ENCODE measurements at places on chromosomes 2 and 18.
A peak's percentile ranks its signal among the peaks of the same experiment; 100 is the strongest.

DNA sequence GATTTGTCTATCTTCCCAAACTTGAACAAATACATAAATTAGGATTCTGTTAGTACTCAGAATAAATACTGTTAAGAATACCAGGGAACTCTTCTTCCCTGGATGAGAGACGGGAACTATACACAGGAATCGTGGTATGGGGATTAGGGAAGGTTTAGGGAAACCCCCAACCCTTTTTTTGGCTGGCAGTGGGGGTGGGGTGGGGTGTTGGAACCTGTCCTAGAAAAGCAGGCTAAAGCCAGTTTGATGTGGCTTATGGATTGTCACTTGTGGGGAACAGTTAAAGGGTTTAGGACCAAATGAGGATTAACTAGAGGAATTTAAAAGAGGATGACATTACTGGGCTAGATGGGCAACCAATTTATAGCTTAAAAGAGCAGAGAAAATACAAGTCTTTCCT is 1.8 kb downstream of the SLC4A10 start:
- DNase-seq, result no peak

GRCh38 chr2:215022910-215023309 is 115.5 kb downstream of the ABCA12 start:
- DNase-seq, result no peak

DNA sequence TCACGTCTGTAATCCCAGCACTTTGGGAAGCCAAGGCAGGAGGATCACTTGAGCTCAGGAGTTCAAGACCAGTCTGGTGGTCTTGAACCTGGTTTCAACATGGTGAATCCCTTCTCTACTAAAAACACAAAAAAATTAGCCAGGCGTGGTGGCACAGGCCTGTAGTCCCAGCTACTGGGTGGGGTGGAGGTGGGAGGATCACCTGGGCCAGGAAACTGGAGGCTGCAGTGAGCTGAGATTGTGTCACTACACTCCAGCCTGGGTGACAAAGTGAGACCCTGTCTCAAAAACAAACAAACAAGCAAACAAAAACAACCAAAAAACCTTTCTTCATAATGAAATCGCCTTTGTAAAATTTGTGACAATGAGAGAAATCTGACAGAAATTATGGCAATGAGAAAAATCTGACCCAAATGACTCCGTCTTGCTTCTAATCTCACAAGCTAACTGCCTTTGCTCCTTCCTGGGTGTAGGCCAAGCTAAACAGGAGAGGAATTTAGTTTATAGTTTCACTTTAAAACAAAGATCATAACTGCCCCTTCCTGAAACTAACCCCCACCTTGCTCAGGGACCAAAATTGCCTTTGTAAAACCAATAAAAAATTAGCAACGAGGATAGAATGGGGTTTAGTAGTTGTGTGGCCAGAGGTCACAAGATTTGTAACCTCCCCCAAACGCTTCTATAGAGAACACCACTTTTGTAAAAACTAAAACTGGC is 60.7 kb upstream of the KIF5C start:
- DNase-seq, result no peak

DNA sequence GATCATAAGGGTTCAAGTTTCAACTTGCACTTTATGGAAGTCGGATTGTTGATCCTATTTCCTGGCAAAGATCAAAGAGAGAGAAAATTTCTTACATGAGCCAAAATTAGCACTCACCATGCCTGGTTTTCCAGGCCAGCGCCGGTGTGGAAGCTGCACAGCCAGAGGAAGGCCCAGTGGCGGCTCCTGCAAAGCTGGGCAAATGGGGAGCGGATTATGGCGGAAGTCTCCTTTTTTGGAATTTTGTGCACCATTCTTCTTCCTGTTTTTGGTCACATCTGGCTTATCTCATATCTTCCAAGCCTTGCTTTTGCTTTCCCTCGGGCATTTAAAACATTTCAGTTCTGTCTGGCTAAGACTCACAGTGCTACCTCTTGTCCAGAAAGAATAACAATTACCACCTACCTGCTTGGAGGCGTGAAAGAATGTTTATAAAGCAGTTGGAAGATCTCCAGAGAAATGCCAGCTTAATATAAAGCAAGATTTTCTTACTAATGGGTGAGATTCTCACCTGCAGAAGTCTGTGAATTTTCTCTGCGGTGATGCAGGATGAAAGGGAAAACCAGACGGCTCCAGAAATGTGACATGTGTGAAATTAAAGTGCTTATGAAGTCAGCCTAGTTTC is 94.3 kb downstream of the ASAP2 start:
- DNase-seq, result no peak

- peak; percentile 87 for DNase-seq
These were observed 19.6 kb downstream of the TUBB6 start for GRCh38 chr18:12327510-12328178.

DNA sequence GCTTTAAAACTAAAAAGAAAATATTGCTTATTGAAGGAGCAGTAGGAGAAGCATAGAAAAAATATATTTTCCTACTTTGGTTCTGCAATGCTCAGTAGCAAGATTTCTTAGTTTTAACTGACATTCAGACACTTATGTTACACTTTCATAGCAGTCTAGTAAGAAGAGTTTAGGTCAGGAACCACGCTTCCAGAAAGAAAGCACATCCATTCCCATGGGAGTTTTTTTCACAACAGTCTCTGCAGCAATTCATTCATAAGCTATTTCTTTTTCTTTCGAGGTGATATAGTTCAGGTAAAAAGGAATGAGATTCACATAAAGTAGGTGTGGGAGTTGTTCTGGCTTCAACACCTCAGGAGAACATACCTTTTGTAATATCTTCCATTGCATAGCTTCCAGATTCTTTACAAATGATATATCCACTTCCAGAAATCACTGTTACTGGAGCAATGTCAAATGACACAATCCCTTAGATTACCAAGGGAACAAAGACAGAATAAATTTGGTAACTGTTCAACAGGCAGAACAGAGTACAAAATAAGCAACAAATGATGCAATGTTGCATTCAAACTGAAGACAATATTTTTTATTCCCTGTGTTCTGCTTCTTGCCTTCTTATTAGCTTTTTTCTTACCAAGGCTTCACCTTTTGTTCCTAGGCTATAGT is 95.2 kb upstream of the GULP1 start:
- no peak for DNase-seq

DNA sequence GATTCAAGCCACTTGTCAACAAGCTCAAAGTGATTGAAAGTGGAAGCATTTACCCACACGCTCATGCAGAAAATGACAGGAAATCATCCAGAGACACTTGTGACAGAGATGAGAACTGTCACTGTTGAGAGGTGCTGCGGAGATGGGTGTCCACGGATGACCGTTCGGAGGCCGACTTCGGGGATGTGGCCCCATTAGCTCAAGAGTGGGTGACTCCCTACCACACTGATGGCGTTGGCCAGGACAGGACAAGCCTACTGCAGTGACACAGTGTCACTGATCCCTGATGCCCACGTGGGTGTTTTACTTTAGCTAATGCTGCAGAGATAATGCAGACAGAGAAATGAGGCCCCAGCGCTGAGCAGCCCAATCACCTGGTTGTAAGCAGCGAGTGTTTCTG is 81.5 kb upstream of the YWHAQ start:
- no peak for DNase-seq

GRCh38 chr18:49249521-49249920 is 210.9 kb downstream of the DYM start:
- peak; percentile 94 for DNase-seq

DNA sequence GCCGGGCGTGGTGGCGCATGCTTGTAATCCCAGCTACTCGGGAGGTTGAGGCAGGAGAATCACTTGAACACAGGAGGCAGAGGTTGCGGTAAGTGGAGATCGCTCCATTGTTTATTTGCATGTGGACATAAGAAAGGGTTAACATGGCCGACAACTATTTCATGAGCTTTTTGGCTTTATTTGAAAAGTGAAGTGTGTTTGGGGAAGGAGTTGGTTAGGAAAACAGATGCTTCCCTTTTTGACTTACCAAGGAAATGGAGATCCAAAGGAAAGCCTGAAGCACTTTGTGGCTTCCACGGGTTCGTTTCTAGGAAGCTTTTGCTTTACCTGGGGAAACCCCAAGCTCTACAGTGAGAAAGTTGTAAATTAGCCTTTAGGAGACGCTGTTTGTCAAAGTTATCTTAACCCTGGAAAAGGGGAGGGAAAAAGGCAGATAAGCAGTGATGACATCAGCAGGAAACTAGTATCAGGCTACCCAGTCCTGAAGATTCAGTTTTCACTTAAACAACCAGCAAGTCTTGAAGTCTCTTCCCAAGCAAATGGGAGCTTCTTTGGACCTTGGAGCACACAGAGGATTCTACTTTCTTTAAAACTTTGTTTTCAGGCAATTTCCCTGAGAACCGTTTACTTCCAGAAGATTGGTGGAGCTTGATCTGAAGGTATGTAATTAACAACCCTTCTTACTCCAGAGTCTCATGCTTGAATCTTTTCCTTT is at the start of gene CASP10:
TSS of gene CASP10 (plus strand) at position 492 of the 715 bp plus-strand sequence. CDS start 2,637 bp downstream, outside the sequence.
- DNase-seq, result peak; percentile 80

GRCh38 chr2:165173215-165173614 is 30.6 kb downstream of the SCN3A start:
- peak; percentile 15 for DNase-seq

DNA sequence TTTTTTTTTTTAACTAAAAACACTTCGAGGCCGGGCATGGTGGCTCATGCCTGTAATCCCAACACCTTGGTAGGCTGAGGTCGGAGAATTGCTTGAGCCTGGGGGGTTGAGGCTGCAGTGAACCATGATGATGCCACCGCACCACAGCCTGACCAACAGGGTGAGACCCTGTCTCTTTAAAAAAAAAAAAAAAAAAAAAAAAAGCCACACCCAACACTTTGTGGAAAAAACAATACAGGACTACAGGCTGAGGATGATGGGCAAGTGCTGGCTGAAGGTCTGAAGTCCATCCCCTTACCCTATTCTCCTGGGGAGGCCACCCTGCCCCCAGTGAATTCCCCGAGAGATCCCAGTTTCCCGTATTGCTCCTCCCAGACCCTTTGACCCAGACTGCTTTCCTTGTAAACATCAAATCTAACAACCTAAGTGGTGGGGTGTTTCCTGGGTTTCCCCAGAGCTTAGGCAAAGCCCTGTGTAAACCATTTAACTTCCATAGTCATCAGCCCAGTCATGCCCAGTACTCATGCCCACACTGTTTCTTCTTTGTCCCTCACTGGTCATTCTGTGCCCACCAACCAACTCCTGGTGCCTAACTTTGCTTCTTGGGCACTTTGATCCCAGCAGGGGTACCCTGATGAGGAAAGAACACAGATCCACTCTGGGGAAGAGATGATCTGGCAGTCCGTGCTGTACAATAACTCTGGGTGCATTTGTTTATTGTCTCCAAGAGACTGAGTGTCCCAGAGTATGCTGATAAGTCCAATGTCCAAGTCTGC is 5.8 kb upstream of the TMEM37 start:
- no peak for DNase-seq

DNA sequence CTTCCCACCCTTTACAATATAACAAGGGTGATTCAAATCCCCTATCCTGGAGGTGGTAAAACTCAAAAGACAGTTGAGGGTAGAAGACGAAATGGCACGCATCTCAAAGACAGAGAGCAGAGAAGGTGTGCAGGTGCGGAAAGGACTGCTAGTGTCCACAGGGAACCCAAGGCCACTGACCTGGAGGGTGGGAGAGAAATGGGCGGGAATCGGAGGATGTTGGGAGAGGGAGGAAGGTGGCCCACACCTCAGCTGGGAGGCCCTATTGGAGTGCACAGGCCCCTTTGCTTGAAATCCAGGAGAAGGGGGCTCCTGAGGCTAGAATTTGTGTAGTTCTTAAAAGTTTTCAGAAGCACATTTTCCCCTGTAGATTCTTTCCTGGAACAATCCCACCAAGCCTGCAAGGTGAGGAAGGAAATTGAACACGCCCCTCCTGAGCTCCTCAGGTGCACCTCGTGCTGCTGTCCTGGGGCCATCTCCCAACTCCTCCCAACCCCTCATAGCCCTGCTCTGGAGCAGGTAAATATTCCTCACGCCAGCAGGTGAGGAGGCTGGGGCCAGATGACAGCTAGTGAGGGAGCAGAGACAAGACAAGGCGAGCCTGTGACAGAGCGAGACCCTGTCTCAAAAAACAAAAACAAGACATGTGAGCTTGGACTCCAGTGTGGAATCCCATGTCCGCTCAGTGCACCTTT is 99.3 kb downstream of the MCFD2 start:
- DNase-seq, result no peak

- no peak for DNase-seq
These were observed 408.1 kb upstream of the UBE2E3 start for GRCh38 chr2:180572346-180572745.

- DNase-seq, result no peak
These were observed 19.0 kb downstream of the RHOB start for GRCh38 chr2:20465716-20466394.

DNA sequence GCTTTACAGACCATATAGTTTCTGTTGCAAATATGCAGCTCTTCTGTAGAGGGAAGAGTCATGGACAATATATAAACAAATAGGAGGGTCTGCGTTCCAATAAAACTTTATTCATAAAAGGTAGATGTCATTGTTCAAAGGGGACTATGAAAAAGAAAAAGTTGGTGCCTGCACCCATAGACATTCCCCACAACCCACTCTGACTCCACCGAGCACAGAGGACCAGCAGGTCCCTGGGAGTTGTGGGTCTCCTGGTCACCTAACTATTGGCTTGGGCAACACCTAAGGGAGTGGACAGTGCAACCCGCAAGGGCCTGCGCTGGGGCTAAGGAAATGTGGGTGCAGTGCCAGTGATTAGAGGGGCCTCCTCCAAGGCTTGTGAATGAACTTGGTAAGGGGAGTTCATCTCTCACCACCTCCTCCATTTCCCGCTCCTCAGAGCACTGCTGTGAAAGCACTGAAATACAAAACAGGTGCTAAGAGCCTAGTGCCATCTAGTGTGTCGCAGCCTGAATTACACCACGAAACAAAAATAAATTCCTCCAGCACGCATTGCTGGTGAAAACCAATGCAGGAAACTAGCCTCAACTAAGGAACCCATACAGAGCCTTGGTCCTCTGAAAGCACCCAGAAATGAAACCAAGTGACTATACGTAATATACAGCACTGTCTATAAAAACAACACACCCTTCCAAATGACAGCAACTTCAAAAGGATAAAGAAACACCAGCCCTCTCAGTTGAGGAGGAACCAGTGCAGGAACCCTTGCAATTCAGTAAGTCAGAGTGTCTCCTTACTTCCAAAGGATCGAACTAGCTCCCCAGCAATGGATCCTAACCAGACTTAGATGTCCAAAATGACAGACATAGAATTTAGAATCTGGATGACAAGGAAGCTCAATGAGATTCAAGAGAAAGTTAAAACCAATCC is 166.6 kb downstream of the RNF144A start:
- peak; percentile 50 for DNase-seq

GRCh38 chr2:128436479-128437203 is 118.0 kb upstream of the HS6ST1 start:
- DNase-seq, result no peak

GRCh38 chr2:74004212-74005182 is 19.8 kb downstream of the TET3 start:
- no peak for DNase-seq

- peak; percentile 43 for DNase-seq
These were observed 185.9 kb upstream of the CCDC150 start for GRCh38 chr2:196453613-196454047.

DNA sequence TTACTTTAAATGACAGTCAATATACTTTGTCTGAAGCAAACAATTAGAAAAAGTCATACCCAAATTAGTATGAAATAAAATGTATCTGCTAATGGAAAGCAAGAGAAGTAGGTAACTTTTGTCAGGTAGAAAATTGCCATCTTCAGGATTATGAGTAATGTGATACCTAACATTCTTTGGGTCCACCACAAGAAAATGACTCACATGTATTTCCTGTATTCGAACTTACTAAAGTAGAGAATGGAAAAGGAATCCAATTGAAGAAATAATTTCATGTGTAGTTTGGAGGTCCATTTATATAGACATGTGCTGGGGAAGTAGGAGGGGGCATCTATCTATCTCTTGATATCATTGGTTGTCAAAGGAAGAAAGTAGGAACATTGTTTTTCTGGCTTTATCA is 636.2 kb upstream of the CHAC2 start:
- no peak for DNase-seq

- DNase-seq, result no peak
These were observed 136.5 kb downstream of the ZNF532 start for GRCh38 chr18:59001166-59001565.
